Hippocampal formation (tissue), 2 donors: ENCODE measurements at places on chromosomes 3 and 15.

DNA sequence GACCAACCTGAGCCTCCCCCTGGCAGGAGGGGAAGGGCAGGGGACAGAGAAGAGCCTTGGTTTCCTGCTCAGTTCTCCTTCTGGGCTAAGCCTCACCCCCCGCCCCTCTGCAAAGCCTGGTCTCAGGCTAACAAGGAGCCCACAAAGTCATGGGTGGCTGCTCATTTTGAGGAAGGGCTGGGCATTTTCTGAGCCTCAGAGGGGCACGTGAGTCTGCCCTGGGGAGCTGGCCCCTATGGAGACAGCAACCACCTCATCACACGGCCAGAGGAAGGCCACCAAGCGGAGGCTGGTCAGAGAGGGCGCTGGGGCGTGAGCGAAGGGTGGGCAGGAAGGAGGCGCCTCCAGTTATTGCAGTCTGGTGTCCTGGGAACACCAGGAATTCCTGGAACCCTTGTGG lies 18.7 kb downstream of the ABTB1 start:
- no peak for DNase-seq

GRCh38 chr3:53320697-53321096 lies 26.6 kb downstream of the DCP1A start:
- DNase-seq = no peak

DNA sequence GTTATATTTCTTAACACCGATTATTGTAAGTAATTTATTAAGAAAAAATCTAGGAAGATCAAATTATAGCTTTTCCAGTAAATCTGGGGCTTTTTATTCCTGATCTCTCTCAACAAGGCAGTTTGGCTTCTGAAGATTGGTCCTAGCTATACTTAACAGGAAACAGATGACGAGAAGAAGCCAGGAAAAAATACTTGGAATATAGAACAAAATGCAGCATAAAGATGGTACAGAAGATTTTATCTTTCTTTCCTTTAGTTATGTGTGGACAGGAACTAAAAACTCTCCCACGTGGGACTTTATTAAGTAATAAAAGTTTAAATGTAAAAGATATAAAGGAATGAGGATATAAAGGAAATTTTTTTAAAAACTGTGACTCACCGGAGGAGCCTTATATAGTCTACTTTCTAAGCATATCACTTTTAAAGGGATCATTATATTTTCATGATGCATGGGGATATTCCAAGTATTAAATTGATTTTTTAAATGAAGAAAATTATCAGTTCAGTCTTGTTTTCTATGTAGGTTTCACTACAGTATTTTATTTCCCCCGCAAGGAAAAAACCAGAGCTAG lies 8.2 kb downstream of the B3GNT5 start:
- no peak for DNase-seq

DNA sequence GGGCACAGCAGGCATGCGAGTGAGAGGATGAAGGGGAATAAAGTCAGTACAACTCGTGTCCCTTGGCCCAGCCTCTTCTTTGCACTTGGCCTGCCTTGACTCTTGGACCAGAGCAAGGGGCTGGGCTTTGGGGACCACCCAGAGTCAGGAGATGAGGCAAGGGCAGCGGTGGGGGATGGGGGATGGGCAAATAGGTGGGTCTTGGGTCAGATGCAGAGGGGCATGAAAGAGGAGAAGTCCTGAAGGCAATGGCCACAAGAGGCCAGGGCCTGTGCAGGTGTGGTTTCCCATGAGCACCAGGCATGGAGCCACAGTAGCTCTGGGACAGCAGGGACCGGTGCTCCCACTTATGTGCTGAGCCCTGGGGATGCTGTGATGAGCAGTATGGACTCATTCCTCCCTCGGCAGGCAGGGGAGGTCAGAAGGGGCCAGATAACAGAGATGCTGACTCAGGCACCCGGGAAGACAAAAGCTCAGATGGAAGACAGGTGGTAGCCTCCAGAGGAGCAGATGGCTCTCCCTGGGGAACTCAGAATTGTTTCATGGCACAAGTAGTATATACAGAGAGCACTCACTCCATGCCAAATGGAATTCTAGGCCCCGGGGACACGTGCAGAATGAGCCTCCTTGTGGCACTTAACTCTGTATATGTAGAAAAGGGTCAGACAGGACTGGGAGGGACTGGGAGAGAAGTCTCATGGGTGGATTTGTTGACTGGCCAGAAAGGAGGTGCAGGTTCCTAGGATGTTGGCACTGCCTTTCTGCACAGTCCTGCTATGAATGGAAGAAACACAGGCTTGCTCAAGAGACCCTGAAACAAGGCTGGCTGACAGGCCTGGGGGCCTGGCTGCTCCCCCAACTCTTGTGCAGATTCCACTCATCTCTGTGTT lies 14.3 kb downstream of the ZBTB47 start:
- DNase-seq = peak; percentile 11

DNA sequence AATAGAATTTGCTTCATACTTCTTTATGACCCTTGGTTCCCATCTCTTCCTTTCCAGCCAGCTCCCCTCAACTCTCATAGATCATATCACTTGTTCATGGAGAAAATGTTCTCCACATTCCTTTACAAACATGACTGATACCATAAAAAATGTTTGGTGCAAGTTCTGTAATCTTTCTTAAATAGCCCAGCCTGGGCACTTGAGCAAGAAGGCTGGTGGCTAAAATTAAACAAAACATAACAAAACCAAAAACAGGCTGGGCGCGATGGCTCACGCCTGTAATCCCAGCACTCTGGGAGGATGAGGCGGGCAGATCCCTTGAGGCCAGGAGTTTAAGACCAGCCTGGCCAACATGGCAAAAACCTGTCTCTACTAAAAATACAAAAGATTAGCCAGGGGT lies 8.9 kb upstream of the POLR2M start:
- DNase-seq = no peak

GRCh38 chr3:143001034-143001368 lies 369 bp upstream of the U2SURP start:
- DNase-seq = no peak

DNA sequence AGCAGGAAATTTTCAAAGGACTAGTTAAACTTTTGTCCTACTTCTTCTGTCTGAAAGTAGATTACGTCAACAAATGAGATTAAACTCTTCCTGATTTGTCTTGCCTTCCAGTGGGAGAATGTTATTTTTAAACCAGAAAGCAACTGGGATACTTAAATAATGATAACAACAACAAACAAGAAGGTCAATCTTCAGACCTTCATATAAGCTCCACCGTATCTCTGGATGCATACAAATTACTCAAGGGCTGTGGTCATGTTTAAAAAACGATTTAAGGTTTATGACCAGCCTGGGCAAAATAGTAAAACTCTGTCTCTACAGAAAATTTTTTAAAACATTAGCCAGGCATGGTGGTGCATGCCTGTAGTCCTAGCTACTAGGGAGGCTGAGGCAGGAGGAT lies 145.3 kb upstream of the NPHP3 start:
- no peak for DNase-seq

DNA sequence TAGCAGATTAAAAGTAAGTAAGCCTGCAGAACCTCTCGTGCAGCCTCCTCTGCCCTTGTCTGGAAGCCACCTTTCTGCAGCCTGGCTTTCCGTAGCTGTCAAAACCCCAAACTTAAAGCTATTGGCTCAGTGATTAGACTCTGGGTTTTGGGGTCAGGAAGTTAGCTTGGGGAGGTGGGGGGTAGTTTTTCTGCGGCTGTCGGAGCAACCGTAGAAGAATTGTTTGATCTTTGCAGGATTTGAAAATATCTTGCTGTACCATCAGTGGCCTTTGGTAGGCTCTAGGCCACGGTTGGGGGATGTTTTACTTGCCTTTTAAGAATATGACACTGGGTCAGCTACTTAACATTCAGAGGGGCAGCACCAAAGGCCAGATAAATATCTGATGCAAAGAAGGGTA lies 88.4 kb upstream of the RASGRP1 start:
- no peak for DNase-seq
